Karpas-422 (cell line): ENCODE measurements at places on chromosomes 5 and 9.
A peak's percentile ranks its signal among the peaks of the same experiment; 100 is the strongest.

DNA sequence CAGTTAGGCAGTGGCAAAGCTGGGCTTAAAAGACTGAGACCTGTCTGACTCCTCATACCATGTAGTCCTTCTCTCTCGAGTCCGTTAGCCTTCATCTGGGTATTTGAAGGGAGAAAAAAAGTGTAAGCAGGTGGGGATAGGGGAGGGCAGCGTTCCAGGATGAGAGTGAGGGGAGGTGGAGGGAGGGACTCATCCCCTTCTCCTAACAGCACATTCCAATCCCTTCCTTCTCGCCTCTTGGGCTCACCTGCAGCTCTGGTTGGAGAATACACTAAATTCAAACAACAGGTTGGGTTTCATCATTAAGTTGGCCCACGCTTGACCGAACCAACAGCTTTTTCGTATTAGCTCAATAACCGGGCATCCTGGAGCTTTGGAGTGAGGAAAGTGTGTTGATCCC, 3.6 kb downstream of the NEURL1B start:
- DNase-seq = no peak

- no peak for DNase-seq
Observed at GRCh38 chr5:180602481-180603075, 11.3 kb upstream of the SCGB3A1 start.

GRCh38 chr5:135053278-135053677, 19.2 kb upstream of the PITX1 start:
- DNase-seq = peak; percentile 99

DNA sequence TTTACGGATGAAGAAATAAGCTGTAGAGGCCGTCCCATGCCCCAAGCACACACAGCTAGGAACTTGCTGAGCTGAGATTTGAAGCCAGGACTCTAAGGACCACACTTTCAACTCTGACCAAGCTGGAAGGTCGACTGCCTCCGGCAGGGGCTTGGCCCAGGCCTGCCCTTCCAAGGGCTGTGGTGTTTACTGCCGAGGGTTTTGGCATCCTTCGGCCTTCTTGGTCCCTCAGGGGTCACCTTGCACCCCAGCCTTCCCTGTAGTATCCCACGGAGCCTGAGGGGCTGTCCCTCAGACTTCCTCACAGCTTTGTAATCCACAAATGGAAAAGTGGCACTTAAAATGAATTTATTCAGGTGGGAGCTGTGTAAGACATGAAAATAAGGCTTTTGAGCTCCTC, 83.7 kb upstream of the SPRY4 start:
- DNase-seq = no peak

GRCh38 chr9:105329719-105330062, 85.2 kb downstream of the SLC44A1 start:
- DNase-seq = no peak

GRCh38 chr5:116514421-116514970, 60.1 kb downstream of the SEMA6A start:
- DNase-seq = no peak

DNA sequence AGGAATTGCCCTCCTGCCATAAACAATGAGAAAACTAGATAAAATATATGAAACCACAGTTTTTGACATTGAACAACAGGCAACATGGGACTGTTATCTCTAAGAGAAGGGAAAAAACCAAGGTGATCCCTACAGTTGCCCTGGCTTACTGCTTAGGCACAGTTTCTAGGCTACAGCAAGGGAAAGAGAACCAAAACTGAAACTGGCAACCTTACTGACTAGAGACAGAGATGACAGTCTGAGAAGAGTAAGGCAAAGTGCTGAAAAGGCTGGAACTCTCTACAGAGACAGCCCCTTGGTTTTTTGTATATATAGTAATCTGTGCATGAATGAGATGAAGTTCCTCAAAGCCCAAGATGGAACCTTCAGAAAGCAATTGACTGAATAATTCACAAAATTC, 36.2 kb upstream of the REEP2 start:
- DNase-seq = no peak

- DNase-seq = peak; percentile 25
Observed at GRCh38 chr9:113687680-113688371, 188.3 kb upstream of the ZNF618 start.

DNA sequence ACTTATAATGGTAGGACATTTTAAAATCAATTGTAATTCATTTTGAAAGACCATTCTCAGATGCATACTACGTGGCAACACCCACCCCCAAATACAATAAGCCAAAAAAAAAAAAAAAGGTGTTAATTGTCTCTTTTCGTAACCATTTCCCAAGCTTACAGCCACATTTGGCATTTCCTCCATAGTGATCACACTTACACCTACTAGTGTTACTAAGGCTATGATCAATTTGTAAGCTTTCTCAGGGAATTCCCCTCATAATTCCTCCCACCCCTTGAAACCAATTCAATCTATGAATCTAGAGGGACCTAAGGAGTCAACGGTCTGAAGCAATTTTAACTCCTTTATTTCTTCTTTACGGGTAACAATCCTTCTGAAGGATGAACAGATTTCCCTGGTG, 40.1 kb downstream of the NR2F1 start:
- DNase-seq = no peak

DNA sequence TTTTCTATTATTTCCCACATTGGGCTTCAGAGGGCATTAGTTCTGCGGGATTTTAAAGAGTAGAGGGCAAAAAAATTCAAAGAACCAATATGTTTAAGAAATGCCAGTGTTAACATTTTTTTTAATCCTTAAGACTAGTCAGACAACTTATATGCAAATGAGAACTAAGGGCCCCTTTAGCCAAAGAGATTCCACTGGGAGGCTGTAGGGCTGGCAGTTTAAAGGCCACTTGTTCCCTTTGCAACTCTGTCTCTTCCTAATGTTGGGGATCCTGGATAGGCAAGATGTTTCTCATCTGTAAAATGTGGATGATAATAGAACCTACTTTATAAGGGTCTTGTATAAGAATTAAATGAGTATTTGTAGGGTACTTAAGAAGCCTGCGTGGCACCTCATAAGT, 1395.9 kb downstream of the PTPRD start:
- no peak for DNase-seq

DNA sequence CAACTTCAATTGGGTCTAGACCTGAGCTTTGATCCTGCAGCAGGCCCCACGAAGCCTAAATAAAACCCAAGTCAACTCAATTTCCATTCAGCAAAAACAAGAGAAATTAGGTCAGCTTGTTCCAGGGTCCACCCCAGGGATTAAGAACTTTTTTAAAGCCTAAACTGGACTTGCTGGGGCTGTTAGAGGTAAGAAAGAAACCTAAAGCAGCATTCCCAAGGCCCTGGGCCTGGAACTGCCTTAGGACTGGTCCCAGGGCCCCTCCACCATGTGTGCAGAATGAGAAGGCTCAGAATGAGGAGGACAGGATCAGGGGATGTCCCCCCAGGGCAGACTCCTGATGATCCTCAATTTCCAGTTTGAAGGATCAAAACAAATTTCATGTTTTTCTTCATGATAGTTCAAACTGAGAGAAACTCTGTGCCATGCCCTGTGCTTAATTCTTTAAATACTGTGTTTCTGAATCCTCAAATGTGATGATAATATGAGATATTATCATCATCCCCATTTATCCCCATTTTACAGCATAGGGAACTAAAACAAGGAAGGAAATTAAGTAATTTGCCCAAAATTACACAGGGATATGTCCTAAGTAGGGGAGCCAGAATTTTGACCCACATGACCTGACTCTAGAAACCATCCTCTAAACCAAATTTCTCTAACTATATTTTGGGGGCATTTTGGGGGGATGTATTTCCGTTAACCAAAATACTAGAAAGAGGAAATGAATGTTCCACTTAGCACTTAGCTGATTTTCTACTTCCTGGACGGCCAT, 64.5 kb downstream of the DENND1A start:
- DNase-seq = no peak

GRCh38 chr5:137666901-137667300, 69.0 kb downstream of the KLHL3 start:
- DNase-seq = no peak

- DNase-seq = peak; percentile 45
Observed at GRCh38 chr9:87080512-87081264, 133.4 kb upstream of the GAS1 start.

DNA sequence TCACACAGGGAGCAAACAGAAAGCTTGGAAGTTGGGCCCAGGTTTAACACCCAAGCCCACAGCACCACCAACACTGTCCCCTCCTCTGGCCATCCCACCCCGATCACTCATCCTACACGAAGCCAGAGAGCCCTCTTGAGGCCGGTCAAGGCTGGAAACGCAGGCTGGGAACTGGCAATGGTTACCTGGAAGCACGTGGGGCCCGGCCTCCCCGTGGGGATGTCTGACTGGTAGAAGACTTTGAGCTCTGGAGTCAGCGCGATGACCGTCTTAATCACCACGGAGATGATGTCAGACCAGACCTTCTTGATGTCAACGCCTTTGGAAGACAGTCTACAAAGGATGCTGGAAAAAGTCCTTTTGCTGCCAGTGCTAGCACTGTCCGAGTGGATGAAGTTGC, 104.1 kb downstream of the TTLL11 start:
- no peak for DNase-seq

DNA sequence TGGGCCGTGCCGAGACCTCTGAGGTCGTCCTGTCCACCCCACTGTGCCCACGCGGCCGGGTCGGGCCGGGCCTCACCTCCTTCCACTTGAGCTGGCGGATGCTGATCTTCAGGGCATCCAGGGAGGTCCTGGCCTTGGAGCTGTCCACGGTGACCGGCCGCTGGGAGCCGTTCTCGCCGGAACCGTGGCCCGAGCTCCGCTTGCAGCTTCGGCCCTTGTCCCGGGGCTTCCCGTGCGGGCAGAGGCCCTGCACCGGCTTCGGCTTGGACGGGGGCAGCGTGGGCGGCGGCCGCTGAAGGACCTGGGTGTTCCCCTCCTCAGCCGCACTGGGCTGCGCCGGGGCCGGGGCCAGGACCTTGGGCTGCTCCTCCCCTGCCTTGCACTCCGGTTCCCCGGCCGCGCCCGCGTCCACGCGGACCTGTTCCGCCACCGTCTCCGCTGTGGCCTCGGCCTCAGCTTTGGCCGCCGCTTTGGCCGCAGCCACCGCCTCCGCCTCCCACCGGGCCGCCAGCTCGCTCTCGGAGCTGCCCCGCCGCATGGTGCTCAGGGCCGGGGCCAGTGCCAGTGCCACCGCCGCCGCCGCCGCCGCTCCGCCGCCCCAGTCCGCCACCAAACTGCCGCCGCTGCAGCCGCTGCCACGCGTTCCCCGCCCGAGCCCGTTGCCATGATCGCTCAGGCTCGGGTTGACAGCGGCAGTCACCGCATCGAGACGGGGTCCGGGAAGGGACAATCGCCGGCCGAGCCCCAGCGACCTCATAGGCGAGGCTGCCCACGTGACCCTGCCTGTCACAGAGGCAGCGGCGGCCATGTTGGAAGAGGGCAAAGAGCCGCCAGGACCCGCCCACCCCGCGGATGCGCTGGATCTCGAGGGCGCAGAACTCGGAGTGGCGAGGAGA, at the start of gene TTLL11:
TTLL11 (minus strand) TSS at position 698 of the 896 bp plus-strand sequence; CDS start at position 538, 160 bp downstream.
- peak; percentile 96 for DNase-seq

DNA sequence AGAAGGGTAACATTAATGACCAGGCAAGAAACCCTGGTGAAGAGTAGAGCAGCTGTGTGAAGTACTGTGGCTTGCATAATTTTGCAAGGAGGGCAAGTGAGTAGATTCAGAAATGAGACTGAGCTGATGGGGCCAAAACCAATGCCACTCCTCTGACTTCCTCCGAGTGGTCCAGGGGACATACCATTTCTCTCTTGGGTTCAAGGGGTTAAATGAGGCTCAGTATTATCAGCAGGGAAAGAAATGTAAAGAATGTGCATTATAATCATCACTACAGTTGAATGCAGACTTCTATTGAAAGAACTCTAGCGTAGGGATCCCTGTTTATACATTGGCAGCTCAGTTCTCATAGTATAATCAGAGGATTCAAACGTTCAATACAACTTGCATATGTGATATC, 9.9 kb downstream of the POLR3G start:
- DNase-seq = no peak

- DNase-seq = no peak
Observed at GRCh38 chr9:72396247-72397091, 31.5 kb upstream of the ZFAND5 start.

- no peak for DNase-seq
Observed at GRCh38 chr9:116243708-116244107, 90.1 kb downstream of the PAPPA start.

DNA sequence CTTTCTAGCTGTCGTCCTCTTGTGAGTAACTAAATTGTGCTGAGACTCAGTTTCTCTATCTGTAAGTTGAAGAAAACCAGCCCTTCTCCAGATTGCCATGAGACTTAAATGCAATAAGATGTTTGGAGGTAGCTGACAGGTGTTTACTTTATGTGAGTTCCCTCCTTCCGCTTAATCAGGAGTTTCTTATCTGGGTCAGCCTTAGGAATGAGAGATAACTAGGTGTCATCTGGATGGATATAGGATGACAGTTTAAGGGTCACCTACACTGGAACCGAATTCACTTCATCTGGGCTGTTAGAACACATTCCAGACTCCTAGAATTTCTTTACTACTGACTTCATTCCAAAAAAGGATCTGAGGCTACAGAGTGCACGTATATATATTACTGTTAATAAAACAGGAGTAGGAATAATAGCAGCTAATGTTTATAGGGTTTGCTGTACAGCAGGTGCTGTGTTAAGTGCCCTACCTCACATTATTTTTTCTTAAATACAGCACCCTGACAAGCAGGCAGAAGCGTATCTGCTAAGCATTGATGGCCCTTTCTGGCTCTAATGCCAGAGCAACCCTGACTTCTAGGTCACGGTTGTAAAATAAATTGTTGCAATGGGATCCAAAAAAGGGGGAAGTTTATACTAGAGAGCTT, 30.0 kb upstream of the CPEB4 start:
- no peak for DNase-seq

GRCh38 chr9:95857124-95857523, 18.4 kb upstream of the ERCC6L2 start:
- DNase-seq = no peak

DNA sequence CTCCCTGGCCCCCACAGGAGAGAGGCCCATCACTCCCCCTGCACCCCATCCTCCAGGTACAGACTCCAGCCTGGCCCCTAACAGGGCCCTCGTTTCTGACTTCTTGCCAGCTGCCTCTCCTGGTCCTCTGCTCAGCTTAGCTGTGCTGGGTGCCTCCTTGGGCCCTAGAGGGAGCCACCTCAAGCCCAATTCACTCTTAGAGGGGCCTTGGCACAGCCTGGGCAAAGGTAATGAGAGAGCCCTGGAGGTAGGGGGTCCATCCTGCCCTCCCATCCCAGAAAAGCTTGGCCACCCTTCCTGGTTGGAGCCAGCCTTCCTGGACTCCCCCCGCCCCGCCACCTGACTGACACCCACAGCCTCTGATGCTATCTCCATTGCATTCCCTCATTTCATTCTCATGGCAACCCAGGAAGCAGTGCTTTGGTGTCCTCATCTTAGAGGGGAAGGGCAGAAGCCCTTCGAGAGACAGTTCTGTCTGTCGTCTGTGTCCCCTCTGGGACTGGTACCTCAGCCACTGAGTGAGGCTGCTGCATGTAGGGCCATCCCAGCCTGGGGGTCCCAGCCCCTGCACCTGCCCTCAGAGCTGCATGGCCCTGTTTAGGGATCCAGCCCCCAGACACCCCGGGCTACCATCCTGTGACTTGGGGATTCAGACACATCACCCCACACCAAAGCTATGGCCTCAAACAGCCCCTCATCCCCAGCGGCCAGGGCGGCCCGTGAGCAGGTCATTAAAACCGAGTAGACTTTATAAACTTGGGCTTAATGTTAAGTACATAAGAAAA, 95.5 kb downstream of the BARX1 start:
- peak; percentile 51 for DNase-seq

GRCh38 chr5:168288349-168289245, 2.8 kb upstream of the WWC1 start:
- DNase-seq = no peak

GRCh38 chr5:170296935-170297588, 515 bp downstream of the LCP2 start:
- no peak for DNase-seq
